Activated CD4-positive, alpha-beta T cell treated with anti-CD3 and anti-CD28 coated beads, Interleukin-10, Interleukin-2, amounts not matched to agents 100 ng/mL and 50 ng/mL, durations not matched to agents 16 hours and 8 hours (primary cell): ENCODE measurements at places on chromosomes 12 and 14.

- DNase-seq: no peak
Observed at GRCh38 chr12:93734784-93735183, 57.6 kb downstream of the CRADD start.

DNA sequence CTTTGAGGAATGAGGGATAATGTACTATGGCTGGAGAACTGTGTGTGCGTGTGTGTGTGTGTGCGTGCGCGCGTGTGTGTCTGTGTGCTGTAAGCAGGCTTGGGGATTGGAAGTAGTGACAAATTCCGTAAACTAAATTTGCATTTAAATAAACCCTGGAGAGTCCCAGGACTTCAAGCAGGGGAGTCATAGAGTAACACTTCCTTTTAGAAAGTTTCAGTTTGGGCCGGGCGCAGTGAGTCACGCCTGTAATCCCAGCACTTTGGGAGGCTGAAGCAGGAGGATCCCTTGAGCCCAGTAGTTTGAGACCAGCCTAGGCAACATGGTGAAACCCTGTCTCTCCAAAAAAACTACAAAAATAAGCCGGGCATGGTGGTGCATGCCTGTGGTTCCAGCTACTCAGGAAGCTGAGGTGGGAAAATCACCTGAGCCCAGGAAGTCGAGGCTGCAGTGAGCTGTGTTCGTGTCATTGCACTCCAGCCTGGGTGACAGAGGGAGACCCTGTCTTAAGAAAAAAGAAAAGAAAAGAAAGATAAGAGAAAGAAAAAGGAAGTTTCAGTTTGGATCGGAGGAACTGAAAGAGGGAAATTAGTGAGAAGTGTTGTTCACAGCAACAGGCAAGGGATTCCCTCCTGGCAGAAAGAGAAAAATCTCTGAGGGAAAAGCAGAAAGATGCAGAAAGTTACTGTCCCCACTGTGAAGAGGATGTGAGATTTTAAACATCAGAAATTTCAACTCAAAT is 222.7 kb upstream of the SOX5 start:
- DNase-seq: no peak

- no peak for DNase-seq
Observed at GRCh38 chr12:115964214-115964613, 313.3 kb downstream of the MED13L start.

DNA sequence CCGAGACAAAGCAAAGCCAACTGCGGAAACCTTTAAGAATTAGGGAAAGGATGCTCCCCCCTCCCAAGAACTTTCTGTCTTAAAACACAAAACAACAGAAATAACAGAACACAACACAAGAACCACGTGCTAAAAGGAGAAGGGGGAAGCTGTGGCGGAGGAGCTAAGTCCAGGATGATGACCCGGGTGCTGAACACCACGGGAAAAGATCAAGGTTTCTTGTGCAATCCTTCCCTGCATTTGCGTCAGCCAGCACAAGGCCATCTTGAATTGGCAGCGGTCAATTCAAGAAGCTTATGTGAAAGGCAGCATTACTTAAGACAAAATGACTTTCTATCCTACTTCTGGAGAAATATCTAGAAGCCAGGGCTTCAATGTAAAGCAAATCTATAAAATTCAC is 11.0 kb upstream of the CREBL2 start:
- DNase-seq: no peak

DNA sequence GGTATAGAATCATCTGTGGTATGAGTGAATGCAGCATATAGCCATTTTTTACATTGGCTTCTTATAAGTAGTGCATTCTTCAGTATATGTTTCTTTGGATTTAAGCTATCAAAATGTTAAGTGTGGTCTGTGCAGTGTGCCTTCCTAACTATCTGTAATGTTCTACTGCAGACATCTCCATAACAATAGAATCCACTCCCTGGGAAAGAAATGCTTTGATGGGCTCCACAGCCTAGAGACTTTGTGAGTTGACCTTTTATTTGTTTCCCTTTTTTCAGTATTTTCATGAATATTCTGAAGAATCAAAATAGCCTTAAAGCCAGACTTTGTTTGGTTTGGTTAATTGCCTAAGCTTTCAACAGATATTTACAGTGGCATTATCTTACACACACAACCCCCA is 107.2 kb downstream of the ZFC3H1 start:
- DNase-seq: no peak

DNA sequence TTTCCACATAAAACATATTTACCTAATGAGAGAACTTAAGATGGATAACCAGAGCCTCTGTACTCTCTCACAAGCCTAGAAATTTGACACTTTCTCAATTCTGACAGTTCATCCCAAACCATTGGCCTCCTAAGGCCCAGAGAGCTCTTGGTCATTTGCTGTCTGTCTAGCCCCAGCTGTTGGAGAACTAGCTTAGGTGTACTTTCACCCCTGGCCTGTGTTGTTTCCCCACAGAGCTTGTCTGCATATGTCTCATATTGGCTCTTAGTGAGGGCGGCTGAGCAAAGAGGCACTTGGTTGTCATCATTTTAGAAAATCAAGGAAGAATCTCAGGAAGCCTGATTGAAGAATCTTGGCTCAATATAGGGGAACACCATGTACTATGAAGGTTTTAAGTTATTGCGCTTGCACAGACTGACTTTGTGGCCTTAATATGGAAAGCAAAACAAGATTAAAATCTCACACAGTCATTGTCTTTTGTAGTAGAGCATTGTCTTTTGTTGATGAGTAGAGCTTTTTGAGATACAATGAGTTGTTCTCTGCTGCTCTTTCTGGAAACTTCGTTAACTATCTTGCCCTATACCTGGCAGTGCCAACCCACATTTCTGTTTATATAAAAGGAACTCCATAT is 324.6 kb downstream of the RAD51B start:
- no peak for DNase-seq

GRCh38 chr12:15631007-15631715 is 158.0 kb downstream of the EPS8 start:
- no peak for DNase-seq

GRCh38 chr12:96719660-96720362 is 187.2 kb upstream of the NEDD1 start:
- DNase-seq: peak; percentile 67

- DNase-seq: no peak
Observed at GRCh38 chr12:10968765-10969456, 17.8 kb downstream of the TAS2R50 start.

GRCh38 chr14:48107646-48108045 is 432.2 kb upstream of the MDGA2 start:
- no peak for DNase-seq

DNA sequence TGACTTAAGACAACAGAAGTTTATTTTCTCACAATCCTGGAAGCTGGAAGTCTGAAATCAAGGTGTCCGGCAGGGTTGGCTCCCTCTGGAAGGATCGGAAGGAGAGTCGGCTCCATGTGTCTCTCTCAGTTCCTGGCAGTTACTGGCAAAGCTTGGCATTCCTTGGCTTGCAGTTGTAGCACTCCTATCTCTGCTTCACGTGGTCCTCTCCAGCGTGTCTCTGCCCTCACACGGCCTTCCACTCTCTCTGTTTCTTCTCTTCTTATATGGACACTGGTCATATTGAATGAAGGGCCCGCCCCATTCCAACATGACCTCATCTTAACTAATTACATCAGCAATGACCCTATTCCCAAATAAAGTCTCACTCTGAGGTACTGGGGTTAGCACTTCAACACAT is 60.1 kb upstream of the TUNAR start:
- DNase-seq: no peak
